Activated T-cell treated with anti-CD3 and anti-CD28 coated beads for 24 hours (primary cell): ENCODE measurements at places on chromosomes 7 and 10.

DNA sequence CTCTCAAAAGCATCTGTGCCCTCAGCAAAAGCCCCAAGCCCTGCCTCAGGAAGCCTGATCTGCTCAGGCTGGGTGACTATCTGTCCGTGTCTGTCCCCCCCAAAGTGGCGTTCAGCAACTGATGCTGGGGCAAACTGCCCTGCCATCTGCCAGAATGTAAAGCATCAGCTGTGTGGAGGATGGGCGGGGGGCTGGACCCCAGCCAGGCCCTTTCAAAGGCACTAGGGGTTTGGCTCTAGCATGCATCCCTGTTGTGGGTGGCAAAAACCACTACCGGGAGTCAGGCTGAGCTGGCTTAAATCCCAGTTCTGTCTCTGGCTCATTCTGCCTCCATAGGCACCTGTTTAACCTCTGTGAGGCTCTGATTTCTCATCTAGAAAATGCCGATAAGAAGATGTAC lies 35.5 kb downstream of the GPRIN2 start:
- DNase-seq = no peak

- DNase-seq = no peak
Measured at GRCh38 chr7:107909445-107909844, 18.5 kb downstream of the DLD start.

DNA sequence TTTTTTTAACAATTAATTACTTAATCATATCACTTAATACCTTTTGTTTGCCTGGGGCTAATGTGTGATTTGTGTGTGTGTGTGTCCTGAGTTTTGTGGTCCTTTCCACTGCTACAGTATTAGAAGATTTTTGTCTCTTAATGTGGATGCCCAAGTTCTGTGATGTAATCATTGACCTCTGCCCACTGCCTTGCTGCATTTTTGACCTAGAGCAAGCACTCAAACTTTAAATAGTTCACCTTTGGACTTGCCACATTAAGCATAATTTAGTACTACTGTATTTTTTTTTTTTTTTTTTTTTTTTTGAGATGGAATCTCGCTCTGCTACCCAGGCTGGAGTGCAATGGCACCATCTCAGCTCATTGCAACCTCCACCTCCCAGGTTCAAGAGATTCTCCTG lies 52.7 kb downstream of the VCL start:
- DNase-seq = no peak

GRCh38 chr10:91290607-91291006 lies 70.1 kb downstream of the PCGF5 start:
- DNase-seq = no peak

DNA sequence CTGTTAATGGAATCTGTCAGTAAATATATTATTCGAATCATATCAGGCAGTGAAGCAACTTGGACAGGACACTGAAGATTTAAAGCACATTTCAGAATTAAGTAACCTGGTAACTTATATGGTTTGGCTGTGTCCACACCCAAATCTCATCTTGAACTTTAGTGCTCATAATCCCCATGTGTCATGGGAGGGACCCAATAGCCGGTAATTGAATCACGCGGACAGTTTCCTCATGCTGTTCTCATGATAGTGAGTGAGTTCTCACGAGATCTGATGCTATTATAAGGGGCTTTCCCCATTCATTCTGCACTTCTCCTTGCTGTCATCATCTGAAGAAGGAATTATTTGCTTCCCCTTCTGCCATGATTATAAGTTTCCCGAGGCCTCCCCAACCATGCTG lies 83.2 kb upstream of the COL1A2 start:
- DNase-seq = no peak

- DNase-seq = no peak
Measured at GRCh38 chr10:43923328-43923727, 274.6 kb upstream of the ZNF32 start.

DNA sequence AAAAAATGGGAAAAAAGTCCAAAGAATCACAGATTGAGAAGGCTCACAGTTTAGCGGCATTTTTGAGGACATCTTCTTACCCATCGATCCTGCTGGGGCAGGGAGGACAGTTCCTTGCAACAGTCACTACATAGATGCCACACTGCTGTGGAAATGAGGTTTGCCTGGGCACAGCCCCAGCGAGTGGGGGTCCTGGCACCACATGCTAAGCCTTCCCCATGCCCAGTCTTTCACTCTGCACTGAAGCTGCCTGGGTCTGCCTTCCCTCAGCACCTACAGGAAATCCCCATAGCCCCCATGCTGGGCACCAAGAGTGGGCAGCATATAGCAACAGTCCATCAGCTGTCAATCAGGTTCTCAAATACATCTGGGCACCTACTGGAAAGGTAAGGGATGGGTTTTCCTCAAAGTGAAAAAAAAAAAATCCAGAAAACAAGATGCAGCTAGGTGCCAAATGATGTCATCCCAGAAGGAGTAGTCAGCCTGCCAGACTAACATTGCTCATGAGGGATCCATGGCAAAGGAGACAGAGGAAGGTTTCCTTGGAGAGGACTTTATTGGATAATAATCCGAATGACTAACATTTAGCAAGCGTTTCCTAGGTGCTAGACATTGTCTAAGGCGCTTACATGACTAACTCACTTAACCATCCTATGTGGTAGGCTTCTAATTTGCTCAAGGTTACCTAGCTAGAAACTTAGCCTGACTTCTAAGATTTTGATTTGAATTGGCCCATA lies 125.7 kb upstream of the CXCL12 start:
- no peak for DNase-seq

- no peak for DNase-seq
Measured at GRCh38 chr10:90819911-90820310, 37.9 kb downstream of the HTR7 start.
